ENCODE measurements at places on chromosomes 7 and 10. TPM values are rescaled to one million over a fixed set of nuclear protein-coding genes. Genes with fewer than 3 reads are reported as not detected.

GRCh38 chr7:36370046-36370445, 19.6 kb upstream of the ANLN start:
- H3K36me3 ChIP-seq, result no peaks in the 10 kb centered on the region
- H3K27me3 ChIP-seq, result peaks cover 2% of the 10 kb centered on the region
- no peak overlapping the region for H3K4me3 ChIP-seq
- DNase-seq, result no peak
- H3K27ac ChIP-seq, result no peak overlapping the region
- no peaks in the 10 kb centered on the region for H3K4me1 ChIP-seq

DNA sequence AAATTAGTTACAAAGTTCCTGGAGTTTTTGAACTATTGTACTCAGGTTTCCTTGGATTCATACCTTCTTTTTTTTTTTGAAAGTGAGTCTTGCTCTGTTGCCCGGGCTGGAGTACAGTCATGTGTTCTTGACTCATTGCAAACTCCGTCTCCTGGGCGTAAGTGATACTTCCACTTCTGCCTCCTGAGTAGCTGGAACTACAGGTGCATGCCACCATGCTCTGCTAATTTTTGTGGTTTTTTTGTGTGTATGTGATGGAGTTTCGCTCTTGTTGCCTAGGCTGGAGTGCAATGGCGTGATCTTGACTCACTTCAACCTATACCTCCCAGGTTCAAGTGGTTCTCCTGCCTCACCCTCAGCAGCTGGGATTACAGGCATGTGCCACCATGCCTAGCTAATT, 22.3 kb downstream of the MCM10 start:
- DNase-seq, result no peak
- no peak overlapping the region for H3K27ac ChIP-seq
- H3K4me1 ChIP-seq, result no peaks in the 10 kb centered on the region
- no peaks in the 10 kb centered on the region for H3K27me3 ChIP-seq

DNA sequence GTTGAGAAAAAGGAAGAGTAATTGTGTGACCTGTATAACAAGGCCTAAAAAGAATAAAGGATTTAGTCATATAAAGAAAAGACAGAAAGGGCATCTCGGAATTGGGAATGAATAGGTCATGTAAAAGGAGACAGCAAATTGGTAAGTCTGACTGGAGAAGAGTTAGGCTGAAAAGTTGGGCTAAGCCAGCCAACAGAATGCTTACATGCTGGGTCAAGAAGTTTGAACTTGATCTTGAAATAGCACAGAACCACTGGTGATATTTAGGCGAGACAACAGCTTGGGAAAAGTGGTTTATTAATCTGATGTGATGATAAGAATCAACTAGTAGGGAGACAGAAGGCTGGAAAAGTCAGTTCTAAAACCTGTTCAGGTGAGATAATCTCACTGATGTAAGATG, 4.8 kb downstream of the IDE start:
- peaks cover 48% of the 10 kb centered on the region for H3K4me1 ChIP-seq
- no peaks in the 10 kb centered on the region for H3K27me3 ChIP-seq
- no peak for DNase-seq
- peaks cover 19% of the 10 kb centered on the region for H3K36me3 ChIP-seq

DNA sequence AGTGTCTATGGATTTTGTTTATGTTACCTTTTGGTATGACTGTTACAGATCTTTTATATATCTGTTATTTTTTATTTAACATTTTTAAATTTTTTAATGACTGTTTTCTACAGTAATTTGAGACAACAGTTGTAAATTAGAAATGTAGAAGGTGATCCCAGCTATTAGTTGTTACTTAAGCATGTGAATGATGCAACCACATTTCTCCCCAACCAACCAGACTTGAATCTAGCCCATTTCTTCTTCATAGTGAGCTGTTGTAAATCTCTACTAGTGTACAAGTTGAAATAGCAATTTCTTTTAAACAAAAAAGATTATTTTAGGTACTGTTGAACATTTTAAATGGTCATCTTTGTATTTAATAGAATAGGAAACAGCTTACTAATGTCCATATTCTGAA, 18.0 kb downstream of the TMEM106B start:
- peaks cover 34% of the 10 kb centered on the region for H3K36me3 ChIP-seq
- peaks cover 14% of the 10 kb centered on the region for H3K4me1 ChIP-seq
- no peaks in the 10 kb centered on the region for H3K27me3 ChIP-seq

GRCh38 chr10:86113044-86113443, 253.6 kb downstream of the GRID1 start:
- H3K27me3 ChIP-seq, result no peaks in the 10 kb centered on the region
- H3K36me3 ChIP-seq, result no peaks in the 10 kb centered on the region
- no peak overlapping the region for H3K4me3 ChIP-seq
- no peak for DNase-seq
- H3K4me1 ChIP-seq, result no peaks in the 10 kb centered on the region
- no peak overlapping the region for H3K27ac ChIP-seq

DNA sequence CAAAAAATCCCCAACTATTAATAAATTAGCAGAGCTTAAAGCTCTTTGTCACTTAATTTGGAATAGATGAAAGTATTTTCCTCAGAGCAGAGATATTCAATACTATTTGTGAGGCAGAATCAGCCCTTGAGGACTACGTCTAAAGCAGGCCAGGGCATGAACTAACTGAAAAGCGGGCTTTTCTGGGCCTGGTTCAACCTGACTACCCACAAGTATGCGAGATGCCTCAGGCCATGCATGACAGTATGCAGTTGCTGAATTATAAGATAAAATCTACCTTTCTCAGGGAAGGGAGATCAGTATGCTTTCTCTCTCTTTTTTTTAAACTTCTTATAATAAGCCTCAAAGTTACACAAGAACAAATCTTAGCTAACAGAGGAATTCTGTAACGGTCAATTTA, 20.1 kb downstream of the TMEM168 start:
- no peaks in the 10 kb centered on the region for H3K27me3 ChIP-seq
- H3K4me3 ChIP-seq, result no peak overlapping the region
- DNase-seq, result no peak
- H3K36me3 ChIP-seq, result peaks cover 10% of the 10 kb centered on the region
- peaks cover 4% of the 10 kb centered on the region for H3K4me1 ChIP-seq

GRCh38 chr10:6579904-6580278, at the start of gene PRKCQ:
Gene PRKCQ, minus strand, starts transcription at chr10:6580276. Its CDS starts 65,141 bp downstream, at chr10:6515135.
- no peaks in the 10 kb centered on the region for H3K27me3 ChIP-seq
- no peak for DNase-seq
- peaks cover 40% of the 10 kb centered on the region for H3K4me1 ChIP-seq
- H3K36me3 ChIP-seq, result peaks cover 58% of the 10 kb centered on the region
- peak within 1 kb of the TSS; percentile 92 for H3K4me3 ChIP-seq
- peak within 1 kb of the TSS; percentile 99 for H3K27ac ChIP-seq

GRCh38 chr10:35140126-35140525, 13.5 kb downstream of the CREM start:
- H3K4me3 ChIP-seq, result no peak overlapping the region
- peaks cover 13% of the 10 kb centered on the region for H3K4me1 ChIP-seq
- H3K27ac ChIP-seq, result no peak overlapping the region
- H3K36me3 ChIP-seq, result peaks cover 8% of the 10 kb centered on the region

DNA sequence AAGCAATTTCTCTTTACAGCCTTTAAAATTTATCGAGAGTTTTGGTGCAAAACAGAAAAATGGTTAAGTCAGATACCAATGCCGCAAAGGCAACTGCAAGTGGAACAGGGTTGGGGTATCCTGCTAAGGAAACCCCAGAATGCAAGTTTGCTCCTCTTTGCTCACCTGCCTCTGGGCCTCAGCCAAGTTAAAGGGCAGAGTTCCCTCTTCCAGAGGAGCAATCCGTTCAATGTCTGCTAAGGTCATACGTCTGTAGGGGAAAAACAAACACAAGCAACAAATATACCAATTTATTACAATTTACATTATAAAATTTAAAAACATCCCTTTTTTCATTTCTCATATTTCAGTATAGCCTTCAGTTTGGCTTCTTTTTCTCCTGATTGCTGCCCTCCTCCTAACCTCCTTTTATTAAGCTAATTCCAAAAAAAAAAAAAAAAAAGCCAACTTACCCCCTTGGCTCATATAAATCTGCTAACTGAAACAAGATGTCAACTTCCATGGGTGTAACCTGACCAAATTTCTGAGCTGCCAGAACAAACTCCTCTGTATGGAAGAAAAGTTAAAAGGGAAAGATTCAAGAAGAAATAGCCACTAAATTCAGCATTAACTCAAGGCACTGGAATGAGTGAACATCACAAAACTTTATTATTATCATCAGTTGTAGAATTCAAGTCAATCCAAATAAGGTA, 132.6 kb downstream of the SLC25A13 start:
- no peak for DNase-seq
- H3K4me1 ChIP-seq, result peaks cover 2% of the 10 kb centered on the region
- H3K36me3 ChIP-seq, result peaks cover 27% of the 10 kb centered on the region

- no peak overlapping the region for H3K4me3 ChIP-seq
- H3K27me3 ChIP-seq, result peaks cover 11% of the 10 kb centered on the region
- DNase-seq, result peak; percentile 33
- peaks cover 10% of the 10 kb centered on the region for H3K4me1 ChIP-seq
- H3K36me3 ChIP-seq, result no peaks in the 10 kb centered on the region
Observed at GRCh38 chr10:2897619-2898508, 169.5 kb upstream of the PFKP start.

DNA sequence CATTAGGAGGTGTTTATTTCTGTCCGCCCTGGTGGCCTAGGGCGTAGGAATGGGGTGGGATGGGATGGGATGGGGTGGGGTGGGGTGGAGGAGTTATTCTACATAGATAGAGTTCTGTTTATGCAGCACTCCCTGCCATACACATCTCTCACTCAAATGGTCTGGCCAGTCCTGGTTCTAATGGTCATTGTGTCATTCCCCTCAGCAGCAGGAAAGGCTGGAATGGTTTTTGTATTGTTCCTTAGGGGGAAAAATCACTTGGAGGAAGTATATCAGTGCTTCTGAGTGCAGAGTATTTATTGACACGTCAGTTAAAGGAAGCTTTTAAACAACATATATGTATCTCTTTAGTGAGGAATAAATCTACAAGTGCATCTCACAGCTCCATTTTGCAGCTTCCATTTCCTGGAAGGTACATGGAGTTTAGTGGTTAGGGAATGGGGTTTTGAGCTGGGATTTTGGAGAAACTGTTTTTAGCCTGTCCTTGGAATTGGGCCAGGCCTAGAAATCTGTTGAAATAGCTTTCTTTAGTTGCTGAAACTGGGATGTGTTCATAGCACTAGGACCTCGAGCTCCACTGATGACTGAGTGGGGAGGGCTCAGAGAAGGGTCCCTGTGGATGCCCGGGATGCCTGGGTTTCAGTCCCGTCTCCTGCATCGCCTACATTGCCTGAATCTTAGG, 8.3 kb downstream of the TSPAN14 start:
- DNase-seq, result no peak
- no peaks in the 10 kb centered on the region for H3K27me3 ChIP-seq

GRCh38 chr7:3162289-3162688, 118.6 kb upstream of the CARD11 start:
- H3K4me3 ChIP-seq, result no peak overlapping the region
- DNase-seq, result peak; percentile 26
- H3K27ac ChIP-seq, result no peak overlapping the region
- H3K4me1 ChIP-seq, result peaks cover 4% of the 10 kb centered on the region
- H3K36me3 ChIP-seq, result no peaks in the 10 kb centered on the region

- H3K4me1 ChIP-seq, result no peaks in the 10 kb centered on the region
- no peak overlapping the region for H3K27ac ChIP-seq
- H3K36me3 ChIP-seq, result no peaks in the 10 kb centered on the region
- DNase-seq, result no peak
- H3K27me3 ChIP-seq, result peaks cover 17% of the 10 kb centered on the region
Observed at GRCh38 chr7:137682596-137682995, 164.2 kb downstream of the DGKI start.

DNA sequence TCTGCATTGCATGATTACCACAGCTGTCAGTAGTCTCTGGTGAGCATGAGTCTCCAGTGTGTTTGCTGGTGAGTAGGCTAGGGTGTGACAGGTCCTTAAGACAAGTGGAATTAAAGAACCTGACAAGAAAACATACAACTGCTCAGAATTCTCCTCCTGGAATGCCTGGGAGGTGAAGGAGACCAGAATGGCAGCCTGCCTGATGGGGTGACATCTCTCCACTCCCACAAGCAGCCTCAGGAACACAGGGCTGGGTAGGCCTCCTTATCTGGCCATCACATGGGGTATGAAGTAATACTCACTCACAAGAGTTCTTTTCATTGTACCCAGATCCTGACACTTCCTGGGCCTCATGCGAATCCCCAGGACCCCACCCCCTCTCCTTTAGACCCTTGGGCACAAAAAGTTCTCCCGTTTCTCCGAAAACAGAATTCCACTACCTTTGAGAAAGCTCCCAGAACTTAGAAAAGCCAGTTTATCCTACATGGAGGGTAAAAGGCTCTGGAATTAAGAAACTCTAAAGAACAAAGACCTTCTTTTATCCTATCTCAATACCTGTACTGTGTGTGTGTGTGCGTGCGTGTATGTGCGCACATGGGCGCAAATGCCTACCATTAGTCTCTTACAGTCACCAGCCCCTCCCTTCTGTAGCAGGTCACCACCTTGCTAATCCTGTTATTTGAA, 33.4 kb upstream of the C1GALT1 start:
- H3K27me3 ChIP-seq, result no peaks in the 10 kb centered on the region
- H3K4me3 ChIP-seq, result no peak overlapping the region
- no peak for DNase-seq
- H3K4me1 ChIP-seq, result peaks cover 12% of the 10 kb centered on the region
- no peak overlapping the region for H3K27ac ChIP-seq
- H3K36me3 ChIP-seq, result peaks cover 2% of the 10 kb centered on the region

GRCh38 chr10:14478201-14478600, 147.5 kb upstream of the FRMD4A start:
- peaks cover 4% of the 10 kb centered on the region for H3K27me3 ChIP-seq
- no peak for DNase-seq
- no peak overlapping the region for H3K4me3 ChIP-seq
- no peaks in the 10 kb centered on the region for H3K36me3 ChIP-seq

- DNase-seq, result no peak
- H3K4me1 ChIP-seq, result peaks cover 15% of the 10 kb centered on the region
- no peaks in the 10 kb centered on the region for H3K36me3 ChIP-seq
- H3K27ac ChIP-seq, result no peak overlapping the region
Observed at GRCh38 chr7:144384071-144384470, 19.4 kb downstream of the NOBOX start.

DNA sequence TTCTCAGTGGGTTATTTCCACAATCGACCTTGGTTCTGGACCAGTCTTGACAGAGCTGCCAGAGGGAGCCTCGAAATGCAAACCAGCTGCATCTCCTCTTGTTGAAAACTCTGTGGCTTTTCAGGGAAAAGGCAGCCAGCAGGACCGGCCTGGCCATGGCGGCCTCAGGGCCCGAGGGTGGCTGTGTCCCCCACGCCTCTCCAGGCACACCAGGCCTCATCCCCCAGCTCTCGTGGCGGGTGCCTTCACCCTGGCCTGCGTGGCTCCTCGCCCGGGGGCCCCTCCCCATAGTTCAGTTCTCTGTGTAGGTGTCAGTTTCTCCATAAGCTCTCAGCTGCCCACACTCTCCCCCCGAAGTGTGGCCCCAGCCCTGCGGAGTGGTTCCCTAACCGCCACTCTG, 63.5 kb downstream of the MGMT start:
- H3K36me3 ChIP-seq, result peaks cover 39% of the 10 kb centered on the region
- DNase-seq, result no peak
- no peak overlapping the region for H3K4me3 ChIP-seq
- H3K27ac ChIP-seq, result no peak overlapping the region
- H3K27me3 ChIP-seq, result no peaks in the 10 kb centered on the region

- H3K4me1 ChIP-seq, result no peaks in the 10 kb centered on the region
- no peak for DNase-seq
- H3K27me3 ChIP-seq, result no peaks in the 10 kb centered on the region
- no peak overlapping the region for H3K27ac ChIP-seq
Observed at GRCh38 chr7:117816727-117817126, 56.5 kb downstream of the CTTNBP2 start.

The ALDH18A1 gene
- 91.7 TPM for total RNA-seq

The NOS3 gene
- 9.2 TPM for total RNA-seq

The RBM20 gene
- total RNA-seq, result 0.50 TPM

The NUTM2E gene
- not detected for total RNA-seq

The FGFR2 gene
- total RNA-seq, result not detected

The LRRD1 gene
- total RNA-seq, result not detected

The ACSM6 gene
- total RNA-seq, result not detected

The UPK3B gene
- total RNA-seq, result not detected

The HOXA11 gene
- not detected for total RNA-seq

The FXYD4 gene
- not detected for total RNA-seq

Data from activated naive CD4-positive, alpha-beta T cell treated with anti-CD3 and anti-CD28 coated beads for 36 hours (primary cell).